ENCODE measurements at places on chromosomes 2 and 18.

DNA sequence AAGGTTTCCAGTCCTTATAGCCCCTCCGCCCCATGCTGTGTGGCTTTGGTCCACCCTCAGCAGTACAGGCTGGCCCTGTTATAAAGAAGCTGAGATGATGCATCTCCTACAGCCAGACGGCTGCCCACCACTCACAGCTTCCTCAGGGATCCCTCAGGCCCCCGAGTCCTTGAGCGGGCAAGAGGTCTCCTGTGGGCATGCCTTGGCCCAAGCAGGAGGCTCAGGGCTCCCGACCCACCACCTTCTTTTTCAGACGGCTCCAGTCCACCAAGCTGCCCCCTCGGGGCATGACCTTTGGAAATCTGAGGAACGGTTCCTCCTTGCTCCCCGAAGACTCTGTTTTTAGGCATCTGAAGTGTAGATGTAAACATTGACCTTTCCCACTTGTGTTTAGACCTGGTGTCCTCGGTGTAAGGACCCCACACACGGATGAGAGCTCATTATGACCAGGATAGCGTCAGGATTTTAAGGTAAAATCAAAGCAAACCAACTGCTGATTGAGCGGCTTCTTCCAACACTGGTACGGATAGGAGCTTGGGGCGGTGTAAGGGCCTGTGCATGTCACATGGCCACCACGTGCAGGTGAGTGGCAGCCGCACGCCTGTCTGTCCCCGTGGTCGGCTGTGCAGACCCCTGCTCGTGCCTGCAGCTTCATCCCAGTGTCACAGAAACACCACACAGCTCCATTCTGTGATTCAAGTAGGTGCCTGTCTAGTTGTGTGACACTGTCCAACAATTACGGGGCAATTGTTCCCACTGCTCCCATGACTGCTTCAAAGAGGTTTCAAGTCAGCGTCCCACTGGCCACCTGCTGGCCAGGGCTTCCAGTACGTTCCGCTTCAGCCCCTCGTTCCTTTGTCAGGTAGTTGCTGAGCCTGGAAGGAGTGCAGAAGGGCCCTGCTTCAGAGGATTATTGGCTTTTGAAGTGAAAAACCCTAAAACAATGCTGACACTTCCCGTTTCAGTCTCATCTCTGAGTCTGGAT, 74.7 kb downstream of the NDUFA10 start:
- no peak for DNase-seq

DNA sequence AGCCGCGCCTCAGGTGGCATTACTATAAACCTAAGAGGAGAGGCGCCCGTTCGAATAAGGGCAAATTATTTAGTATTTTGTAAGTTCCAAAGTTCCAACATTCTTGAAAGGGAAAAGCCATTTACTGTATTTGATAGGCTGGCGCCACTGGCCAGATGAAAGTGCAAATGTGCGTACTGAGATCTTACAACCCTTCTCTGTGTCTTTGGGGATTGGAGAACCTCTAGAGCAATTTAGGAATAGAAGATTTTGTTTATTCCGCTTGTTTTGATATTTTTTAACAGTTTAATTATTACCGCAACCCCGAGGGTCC, 467 bp upstream of the WDR35 start:
- peak; percentile 13 for DNase-seq

DNA sequence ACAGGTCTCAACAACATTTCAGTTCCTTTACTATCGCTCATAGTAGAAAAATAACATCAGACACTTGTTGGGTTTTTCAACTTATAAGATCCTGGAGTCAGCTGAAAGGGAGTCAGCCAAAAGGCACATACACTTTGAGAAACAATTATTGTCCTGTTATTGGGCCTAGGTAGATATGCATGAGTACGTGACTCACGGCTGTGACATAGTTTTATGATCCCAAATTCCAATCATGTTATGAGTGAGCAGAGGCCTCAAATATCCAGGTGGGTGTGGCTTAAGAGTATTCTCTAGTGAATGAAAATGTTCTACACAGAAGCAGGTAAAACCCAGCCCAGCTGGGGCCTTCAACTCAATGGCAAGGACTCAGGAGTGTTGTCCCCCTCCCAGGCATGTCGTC, 27.2 kb downstream of the SERPINB8 start:
- no peak for DNase-seq

- DNase-seq: no peak
These were observed 793 bp downstream of the CNRIP1 start for GRCh38 chr2:68318914-68319397.

GRCh38 chr2:237649541-237650454, 22.4 kb downstream of the LRRFIP1 start:
- no peak for DNase-seq

- no peak for DNase-seq
These were observed 1.2 kb downstream of the KCNG2 start for GRCh38 chr18:79798999-79799370.
